ENCODE measurements at places on chromosomes 13 and 19. TPM values are rescaled to one million over a fixed set of nuclear protein-coding genes. Genes with fewer than 3 reads are reported as not detected.

DNA sequence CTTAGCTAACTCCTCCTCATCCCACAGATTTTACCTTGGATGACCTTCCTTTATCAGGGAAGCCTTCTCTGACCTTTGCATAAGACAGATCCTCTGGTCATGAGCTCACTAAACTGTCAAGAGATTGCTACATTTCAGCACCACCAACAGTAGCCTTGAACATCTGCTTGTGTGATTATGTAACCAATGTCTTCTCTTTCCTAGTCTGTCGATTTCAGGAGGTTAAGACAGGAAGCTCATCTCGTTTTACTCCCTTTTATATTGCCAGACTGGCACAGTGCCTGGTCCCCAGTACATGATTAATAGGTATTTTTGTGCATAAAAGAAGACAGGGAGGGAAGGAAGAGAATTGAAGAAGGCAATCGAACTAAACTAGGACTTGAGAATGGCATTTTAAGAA is 1697.7 kb downstream of the EFNB2 start:
- no peak for DNase-seq

CYP2S1 gene
- 1.1 TPM for total RNA-seq

GRCh38 chr19:13812544-13812943 is 17.3 kb downstream of the ZSWIM4 start:
- no peak for DNase-seq

ATXN8OS gene
- total RNA-seq: not detected

- DNase-seq: no peak
These were observed 8.4 kb upstream of the KCTD4 start for GRCh38 chr13:45209229-45209628.

GRCh38 chr19:13843104-13843921 is 33.6 kb upstream of the NANOS3 start:
- peak; percentile 80 for DNase-seq

DNA sequence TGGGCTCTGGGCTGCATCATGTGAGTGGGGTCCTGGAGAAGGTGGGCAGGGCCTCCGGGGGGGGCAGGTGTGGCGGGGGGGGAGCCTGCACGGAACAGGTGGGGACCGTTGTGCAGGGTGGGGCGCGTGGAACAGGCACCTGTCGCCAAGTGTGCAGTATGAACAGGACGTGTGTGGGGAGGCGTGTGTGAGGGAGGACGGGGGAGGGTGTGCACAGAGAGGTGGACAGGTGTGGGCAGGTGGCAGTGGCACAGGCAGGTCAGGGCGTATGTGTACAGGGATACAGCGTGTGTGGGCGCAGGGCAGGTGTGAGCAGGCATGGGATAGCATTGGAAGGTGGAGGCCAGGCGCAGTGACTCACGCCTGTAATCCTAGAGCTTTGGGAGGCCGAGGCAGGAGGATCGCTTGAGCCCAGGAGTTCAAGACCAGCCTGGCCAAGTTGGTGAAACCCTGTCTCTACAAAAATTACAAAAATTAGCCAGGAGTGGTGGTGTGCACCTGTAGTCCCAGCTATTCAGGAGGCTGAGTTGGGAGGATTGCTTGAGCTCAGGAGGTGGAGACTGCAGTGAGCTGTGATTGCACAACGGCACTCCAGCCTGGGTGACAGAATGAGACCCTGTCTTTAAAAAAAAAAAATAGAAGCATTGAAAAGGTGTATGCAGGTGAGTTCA is 3.2 kb downstream of the PLK5 start:
- no peak for DNase-seq

- peak; percentile 12 for DNase-seq
These were observed 24.3 kb downstream of the TMEM255B start for GRCh38 chr13:113783200-113783881.

CEACAM16 gene
- total RNA-seq: not detected

ADGRE3 gene
- total RNA-seq: 1.9 TPM

GRCh38 chr13:100514788-100515409 is 73.7 kb downstream of the GGACT start:
- DNase-seq: peak; percentile 88

SLITRK6 gene
- total RNA-seq: 0.80 TPM

- peak; percentile 93 for DNase-seq
These were observed 7.1 kb downstream of the GPR108 start for GRCh38 chr19:6730153-6730804.

DNA sequence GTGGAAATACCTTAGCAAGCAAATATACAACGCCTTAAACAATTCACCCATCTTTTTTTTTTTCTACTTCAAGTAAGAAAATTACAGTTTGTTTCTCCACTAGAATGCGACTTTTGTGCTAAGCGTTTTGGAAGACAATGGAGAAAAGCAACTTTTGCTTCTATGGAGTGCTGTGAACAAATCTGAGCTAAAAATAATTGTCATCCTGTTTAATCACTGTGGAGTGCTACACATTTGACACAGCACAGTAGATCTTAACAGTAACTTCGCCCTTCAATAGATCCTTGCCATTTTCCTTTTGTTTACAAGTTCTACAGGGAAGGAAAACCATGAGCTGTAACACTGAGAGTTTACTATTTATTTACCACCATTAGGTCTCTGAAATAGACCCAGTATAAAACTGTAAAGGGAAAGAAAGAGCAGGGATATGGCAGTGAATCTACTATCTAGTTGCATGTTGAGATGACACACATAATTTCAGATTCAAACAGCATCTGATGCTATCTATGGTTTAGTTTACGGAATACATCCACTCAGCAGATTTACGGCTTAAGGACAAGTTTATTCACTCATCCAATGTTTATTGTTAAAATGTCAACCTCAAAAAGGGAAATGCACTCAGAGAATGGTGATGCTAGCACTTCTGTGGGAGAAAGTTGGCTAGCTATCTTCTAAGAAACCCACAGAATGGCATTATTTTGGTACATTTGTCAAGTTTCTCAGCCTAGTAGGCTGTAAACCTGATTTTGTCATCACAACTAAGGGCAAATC is 175.3 kb downstream of the VWA8 start:
- no peak for DNase-seq

CACNA1A gene
- 37.4 TPM for total RNA-seq

DNA sequence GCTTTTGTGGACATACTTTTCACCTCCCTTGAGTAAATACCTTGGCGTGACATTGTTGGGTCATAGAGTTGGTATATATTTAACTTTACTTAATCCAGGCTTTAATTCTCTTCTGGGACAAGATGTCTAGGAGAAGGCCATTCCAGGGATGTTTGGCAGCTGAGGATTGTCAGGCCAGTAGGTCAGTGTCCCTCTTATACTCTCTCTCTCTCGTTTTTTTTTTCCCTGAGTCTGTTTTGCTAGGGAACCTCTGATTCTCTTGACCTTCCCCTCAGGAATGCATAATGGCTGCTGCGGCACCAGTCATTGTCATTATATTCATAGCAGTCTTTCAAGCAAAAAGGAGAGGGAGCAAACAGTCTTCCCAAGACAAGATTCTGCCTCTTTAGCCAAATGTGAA is 48.8 kb downstream of the BICRA start:
- DNase-seq: no peak

RNF225 gene
- not detected for total RNA-seq

- no peak for DNase-seq
These were observed 10.6 kb upstream of the NFIX start for GRCh38 chr19:12984683-12985048.

DNA sequence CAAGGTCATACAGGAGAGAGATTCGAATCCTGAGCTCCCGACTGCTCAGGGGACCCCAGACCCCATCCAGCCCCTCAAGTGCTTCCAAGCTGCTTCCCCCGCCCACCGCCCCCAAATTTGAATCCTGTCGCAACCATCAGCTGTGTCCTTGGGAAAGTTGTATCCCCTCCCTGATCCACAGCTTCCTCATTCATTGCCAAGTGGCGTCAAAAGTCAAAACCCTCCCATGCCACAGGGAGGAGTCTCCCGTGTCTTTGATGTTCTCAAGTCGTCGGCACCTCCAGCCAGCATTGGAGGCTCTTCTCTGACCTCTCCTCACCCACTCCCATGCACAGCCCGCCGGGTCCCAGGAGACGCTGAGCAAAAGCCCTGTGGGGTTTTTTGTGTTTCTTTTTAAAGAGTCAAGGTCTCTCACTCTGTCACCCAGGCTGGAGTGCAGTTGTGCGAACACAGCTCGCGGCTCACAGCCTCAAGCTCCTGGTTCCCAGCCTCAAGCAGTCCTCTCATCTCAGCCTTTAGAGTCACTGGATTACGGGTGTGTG is 2.8 kb upstream of the IFI30 start:
- no peak for DNase-seq

S1PR2 gene
- total RNA-seq: 15.9 TPM

DNA sequence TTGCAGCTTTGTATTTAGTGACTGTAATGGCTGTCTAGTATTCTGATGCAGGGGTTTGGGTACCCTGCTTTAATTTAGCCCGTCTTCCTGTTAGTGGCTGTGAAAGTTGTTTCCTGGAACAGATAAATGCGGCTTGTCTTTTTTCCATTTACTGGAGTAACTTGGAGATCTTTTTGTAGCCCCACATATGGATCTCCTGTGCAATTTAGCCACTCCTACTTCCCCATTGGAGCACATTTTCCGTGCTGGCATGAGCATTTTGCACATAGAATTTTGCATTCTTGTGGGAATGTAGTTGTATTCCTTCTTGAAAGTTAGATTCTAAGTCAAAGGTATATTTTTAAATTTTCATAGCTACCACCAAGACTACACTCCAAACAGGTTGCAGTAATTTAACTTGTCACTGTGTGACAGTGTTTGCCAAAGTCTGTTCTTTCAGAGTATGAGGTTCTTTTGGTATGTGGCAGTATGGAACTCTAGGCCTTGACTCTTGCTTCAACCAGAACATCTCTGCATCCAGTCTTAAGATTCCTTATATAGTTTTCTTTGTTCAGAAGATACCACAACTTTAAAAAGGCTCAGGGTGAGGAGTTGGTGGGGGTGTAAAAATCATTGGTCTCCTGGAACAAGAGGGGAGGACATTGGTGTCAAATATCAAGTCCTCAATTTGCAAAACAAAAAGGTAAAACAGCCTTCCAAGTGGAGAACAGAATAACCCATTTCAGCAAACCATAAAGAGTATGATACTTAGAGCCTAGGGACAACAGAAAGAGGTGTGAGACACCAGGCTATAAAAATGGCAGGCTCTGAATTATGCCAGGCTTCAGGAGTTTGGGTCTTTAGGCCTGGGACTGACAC is 21.1 kb upstream of the CCDC97 start:
- DNase-seq: no peak

ZNF540 gene
- 8.3 TPM for total RNA-seq

- no peak for DNase-seq
These were observed 8.5 kb downstream of the CSNK1G2 start for GRCh38 chr19:1949304-1950101.

KLF2 gene
- total RNA-seq: 105 TPM

DNA sequence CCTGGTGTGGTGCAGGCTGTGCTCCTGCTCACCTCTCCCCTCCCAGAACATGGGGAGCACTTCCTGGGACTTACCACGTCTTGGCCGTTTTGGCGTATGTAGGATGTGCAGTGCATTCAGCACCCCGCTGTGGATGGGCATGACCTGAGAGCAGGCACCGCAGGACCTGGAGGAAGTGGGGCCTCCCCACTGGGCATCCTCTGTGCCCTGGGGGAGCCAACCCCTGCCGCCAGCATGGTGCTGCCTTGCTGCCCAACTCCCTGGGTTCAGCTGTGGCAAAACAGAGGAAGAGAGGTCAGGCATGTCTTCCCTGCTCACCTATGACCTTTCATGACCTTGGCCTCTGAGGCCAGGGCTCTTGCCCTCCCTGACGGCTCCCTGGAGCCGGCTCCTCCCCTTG is 103.5 kb downstream of the RAB20 start:
- peak; percentile 50 for DNase-seq

DNA sequence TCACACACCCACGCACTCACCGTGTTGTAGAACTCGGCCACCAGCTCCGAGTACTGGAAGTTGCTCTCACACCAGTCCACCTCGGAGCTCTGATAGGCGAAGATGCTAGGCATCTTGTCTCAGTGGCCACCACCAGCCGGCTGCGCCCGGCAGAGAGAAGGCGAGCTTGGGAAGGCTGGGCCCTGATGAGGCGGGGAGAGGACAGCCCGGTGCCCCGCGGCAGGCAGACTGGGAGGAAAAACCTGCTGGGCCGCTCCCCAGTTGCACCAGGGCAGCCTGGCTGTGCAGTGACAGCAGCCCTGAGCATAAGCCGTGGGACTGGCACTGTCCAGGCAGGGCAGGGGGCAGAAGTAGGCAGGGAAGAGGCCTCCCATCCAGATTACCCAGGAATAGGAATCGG is at the start of gene ACER1:
ACER1 (minus strand) TSS at position 174 of the 400 bp plus-strand sequence; CDS start at position 113, 61 bp downstream.
- DNase-seq: no peak

PRRG2 gene
- 1.7 TPM for total RNA-seq

DNA sequence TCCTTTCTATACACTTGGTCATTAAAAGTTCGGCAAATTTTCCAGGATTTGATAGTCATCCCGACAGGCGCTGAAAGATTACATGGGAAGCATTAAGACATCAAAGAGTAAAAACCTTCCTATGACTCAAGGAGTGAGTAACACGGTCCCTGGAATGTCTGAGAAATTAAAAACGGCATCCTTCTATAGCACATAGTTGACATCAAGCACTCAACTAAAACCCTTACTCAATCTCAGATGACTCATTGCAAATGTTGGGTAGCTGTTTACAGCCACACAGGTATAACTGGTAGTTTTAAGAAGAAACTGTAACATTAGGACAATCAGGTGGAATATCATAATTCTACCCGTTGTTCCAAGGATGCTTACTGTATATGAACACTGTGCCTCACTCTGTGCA is 6.4 kb upstream of the LGALS13 start:
- DNase-seq: no peak

- no peak for DNase-seq
These were observed 14.0 kb upstream of the URI1 start for GRCh38 chr19:29927944-29928625.

Data from sciatic nerve (tissue), 2 donors.